K562 (cell line): ENCODE measurements at places on chromosomes 1 and 21. TPM values are rescaled to one million over a fixed set of nuclear protein-coding genes. Genes with fewer than 3 reads are reported as not detected.

DNA sequence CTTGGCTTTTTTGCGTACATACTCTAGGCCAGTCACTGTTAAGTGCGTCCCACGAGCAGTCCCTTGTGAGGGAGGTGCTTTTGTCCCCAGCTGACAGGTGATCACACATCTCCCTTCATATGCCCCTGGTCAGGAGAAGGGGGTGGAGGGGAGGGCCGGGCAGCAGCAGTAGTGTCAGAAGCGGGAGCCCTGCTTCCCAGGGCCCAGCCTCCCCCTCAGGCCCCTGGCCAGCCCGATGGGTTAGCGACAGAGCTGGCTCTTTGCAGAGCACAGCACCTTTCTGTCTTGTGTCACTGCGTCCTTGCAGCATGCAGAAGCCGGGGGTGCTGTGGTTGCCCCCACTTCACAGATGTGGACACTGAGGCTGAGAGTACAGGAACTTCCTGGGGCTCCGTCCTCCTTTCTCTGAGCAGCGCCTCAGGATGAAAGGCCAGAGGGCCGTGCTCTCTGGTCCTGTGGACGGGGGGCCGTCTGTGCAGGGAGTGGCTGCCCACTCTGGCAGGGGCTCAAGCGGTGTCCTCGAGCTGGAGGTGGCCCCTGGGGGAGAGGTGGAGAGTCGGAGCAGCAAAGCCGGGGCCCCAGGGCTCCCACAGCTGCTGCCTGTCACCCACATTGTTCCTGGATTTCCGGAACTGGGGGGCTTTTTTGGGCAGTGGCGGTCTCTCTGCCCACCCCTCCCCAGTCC is 5.9 kb downstream of the TMEM201 start:
- no peak overlapping the region for H3K27ac ChIP-seq
- DNase-seq: no peak
- peaks cover 65% of the 10 kb centered on the region; the same call in 2 of the 3 replicates for H3K36me3 ChIP-seq
- no peaks in the 10 kb centered on the region for H3K27me3 ChIP-seq
- H3K4me1 ChIP-seq: peaks cover 77% of the 10 kb centered on the region
- no peak overlapping the region for H3K4me3 ChIP-seq

DNA sequence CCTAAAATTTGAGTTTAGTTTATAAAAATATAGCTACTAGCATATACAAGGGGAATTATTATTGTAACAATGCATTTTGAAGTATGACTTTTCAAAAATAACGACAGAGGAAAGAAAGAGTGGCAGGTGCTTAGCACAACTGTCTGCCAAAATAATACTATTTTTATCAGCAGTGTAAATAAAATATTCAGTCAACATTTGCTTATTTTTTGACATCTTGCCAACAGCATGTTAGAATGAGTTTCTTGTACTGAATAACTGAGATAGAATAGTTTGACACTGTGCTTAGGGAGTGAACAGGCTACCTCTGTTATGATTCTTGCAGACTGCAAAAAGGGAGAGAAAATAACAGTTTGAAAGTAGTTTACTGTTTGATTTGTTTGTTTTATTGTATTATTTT is 909.8 kb downstream of the BRINP3 start:
- no peaks in the 10 kb centered on the region for H3K36me3 ChIP-seq
- no peak overlapping the region for H3K27ac ChIP-seq
- no peak for DNase-seq
- H3K27me3 ChIP-seq: no peaks in the 10 kb centered on the region
- H3K4me1 ChIP-seq: no peaks in the 10 kb centered on the region

DNA sequence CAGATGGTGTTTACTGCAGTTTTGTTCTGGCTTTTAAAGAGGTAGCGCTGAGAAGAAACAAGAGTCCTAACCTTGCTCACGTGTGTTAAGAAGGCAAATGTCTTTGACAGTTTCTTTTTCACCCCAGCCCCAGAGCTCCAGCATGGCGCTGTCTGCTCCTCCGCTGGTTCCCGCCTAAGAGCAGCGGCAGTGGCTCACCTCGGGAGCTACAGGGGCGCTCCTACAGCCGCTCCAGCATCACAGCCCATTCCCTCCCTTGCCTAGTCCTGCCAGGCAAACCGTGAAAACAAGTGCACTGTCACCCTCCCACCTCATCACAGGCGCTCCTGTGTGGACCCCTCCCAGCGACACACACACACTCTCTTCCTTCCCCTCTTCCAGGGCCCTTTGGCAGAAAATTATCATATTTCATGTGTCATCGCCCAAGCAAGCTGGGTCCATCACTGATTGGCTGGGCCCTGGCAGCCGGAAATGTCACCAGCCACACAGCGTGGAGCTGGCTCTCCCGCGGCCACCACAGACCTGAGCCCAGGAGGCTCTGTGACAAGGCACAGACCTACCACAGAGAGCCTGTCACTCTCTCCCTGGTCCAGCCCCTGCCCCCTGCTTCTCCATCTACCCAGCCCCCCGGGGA is 1.2 kb upstream of the HIVEP3 start:
- no peak overlapping the region for H3K27ac ChIP-seq
- peak; percentile 62 for DNase-seq
- H3K4me1 ChIP-seq: peaks cover 12% of the 10 kb centered on the region
- H3K4me3 ChIP-seq: no peak overlapping the region

GRCh38 chr21:38858812-38859205 is 53.1 kb downstream of the ETS2 start:
- peaks cover 12% of the 10 kb centered on the region for H3K4me1 ChIP-seq
- no peak overlapping the region for H3K4me3 ChIP-seq
- DNase-seq: no peak

DNA sequence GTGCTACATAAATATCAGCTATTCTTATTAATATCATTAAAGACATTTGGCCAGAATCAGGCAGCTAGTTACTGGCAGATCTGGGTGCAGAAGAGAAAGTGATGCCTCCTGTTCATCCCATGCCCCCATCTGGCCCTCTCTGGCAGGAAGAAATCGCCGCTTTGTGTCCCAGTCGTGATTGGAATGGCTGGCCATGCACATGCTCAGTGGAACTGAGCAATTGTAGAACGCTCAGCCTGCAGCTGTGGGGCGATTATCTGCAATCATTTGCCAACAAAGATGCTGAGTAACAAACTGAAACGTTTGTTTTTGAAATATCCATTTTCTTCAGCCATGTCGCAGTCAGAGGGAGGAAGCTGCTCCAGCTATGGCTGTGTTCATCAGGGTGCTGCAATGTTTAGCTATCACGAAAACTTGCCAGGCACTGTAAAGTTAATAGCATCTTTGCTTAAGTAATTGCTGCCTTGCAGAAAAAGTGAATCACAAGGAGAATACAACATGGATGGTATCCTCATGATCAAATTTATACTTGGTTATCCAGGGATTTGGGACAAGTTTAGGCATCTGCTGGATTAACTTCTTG is 36.5 kb downstream of the NGF start:
- no peak for DNase-seq
- H3K36me3 ChIP-seq: no peaks in the 10 kb centered on the region
- no peaks in the 10 kb centered on the region for H3K4me1 ChIP-seq
- H3K27ac ChIP-seq: no peak overlapping the region

Gene CELA2A
- not detected in 2 replicates for polyA plus RNA-seq

- no peak overlapping the region for H3K27ac ChIP-seq
- no peaks in the 10 kb centered on the region for H3K36me3 ChIP-seq
- H3K27me3 ChIP-seq: peaks cover 42% of the 10 kb centered on the region
- H3K4me1 ChIP-seq: no peaks in the 10 kb centered on the region
- no peak for DNase-seq
- H3K4me3 ChIP-seq: no peak overlapping the region
Measured at GRCh38 chr1:36673202-36673601, 190.5 kb upstream of the CSF3R start.

- H3K4me3 ChIP-seq: no peak overlapping the region
- H3K27ac ChIP-seq: no peak overlapping the region
- no peaks in the 10 kb centered on the region for H3K36me3 ChIP-seq
- DNase-seq: no peak
- H3K4me1 ChIP-seq: peaks cover 6% of the 10 kb centered on the region
Measured at GRCh38 chr21:35528116-35529042, 479.3 kb upstream of the RUNX1 start.

Gene MRPL9
- 110 and 115 TPM in 2 replicates for polyA plus RNA-seq

- peak within 1 kb of the TSS; percentile 68 for H3K4me3 ChIP-seq
- no peaks in the 10 kb centered on the region for H3K27me3 ChIP-seq
- H3K36me3 ChIP-seq: peaks cover 4% of the 10 kb centered on the region; the same call in 2 of the 3 replicates
- peaks cover 12% of the 10 kb centered on the region; the same call in 2 of the 3 replicates for H3K4me1 ChIP-seq
- peak; percentile 92 for DNase-seq
Measured at GRCh38 chr1:35079003-35079930, at the start of gene ZMYM1. Gene ZMYM1, plus strand, starts transcription at chr1:35079385. Its CDS starts 14,603 bp downstream, at chr1:35093988.

- H3K4me1 ChIP-seq: peaks cover 2% of the 10 kb centered on the region; the same call in 1 of the 2 replicates
- peaks cover 65% of the 10 kb centered on the region for H3K27me3 ChIP-seq
- no peaks in the 10 kb centered on the region for H3K36me3 ChIP-seq
- H3K27ac ChIP-seq: no peak overlapping the region
- H3K4me3 ChIP-seq: no peak overlapping the region
- peak; percentile 70 for DNase-seq
Measured at GRCh38 chr1:15100121-15100879, 53.2 kb upstream of the TMEM51 start.

GRCh38 chr1:228735871-228736586 is 750 bp downstream of the RHOU start:
- no peak for DNase-seq
- no peaks in the 10 kb centered on the region for H3K36me3 ChIP-seq
- no peaks in the 10 kb centered on the region for H3K4me1 ChIP-seq
- H3K27me3 ChIP-seq: peaks cover 7% of the 10 kb centered on the region; the same call in 2 of the 3 replicates

- H3K36me3 ChIP-seq: no peaks in the 10 kb centered on the region
- H3K27ac ChIP-seq: no peak overlapping the region
- H3K4me3 ChIP-seq: no peak overlapping the region
- peak; percentile 21 for DNase-seq
- peaks cover 29% of the 10 kb centered on the region for H3K27me3 ChIP-seq
- peaks cover 57% of the 10 kb centered on the region for H3K4me1 ChIP-seq
Measured at GRCh38 chr1:53091841-53092645, 30.0 kb downstream of the PODN start.

GRCh38 chr1:76351655-76352054 is 277.1 kb downstream of the ST6GALNAC3 start:
- no peak overlapping the region for H3K4me3 ChIP-seq
- no peak for DNase-seq
- H3K27me3 ChIP-seq: no peaks in the 10 kb centered on the region
- H3K4me1 ChIP-seq: no peaks in the 10 kb centered on the region
- H3K27ac ChIP-seq: no peak overlapping the region

DNA sequence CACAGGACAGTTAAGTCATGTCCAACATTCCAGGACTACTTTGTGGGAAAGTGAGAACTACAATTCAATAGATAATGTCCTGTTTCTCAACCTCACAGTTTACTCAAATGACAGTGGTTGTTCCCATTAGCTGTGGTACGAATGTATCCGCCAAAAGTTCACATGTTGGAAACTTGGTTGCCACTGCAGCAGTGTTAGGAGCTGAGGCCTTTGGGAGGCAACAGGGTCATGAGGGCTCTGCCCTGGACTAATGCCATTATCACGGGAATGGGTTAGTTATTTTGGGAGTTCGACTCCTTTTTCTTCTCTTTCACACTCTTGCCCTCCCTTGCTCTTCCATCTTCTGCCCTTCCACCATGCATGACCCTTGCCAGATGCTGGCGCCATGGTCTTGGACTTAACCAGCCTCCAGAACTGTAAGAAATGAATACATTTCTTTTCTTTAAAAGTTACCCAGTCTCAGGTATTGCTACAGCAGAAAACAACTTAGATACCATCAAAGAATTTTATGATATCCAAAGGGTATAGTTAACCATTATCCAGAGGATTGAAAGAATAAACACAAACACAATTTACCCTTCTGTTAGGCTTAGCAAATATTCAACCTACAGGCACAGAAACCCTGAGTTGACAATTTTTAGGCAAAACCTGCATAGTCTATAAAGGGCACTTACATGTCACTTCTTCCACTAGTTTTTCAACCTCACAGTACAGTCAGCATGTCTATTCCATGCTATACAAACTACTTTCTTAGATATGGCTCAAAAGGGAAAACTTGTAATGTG is 7.4 kb downstream of the BCL10 start:
- no peak for DNase-seq
- H3K36me3 ChIP-seq: peaks cover 79% of the 10 kb centered on the region
- no peak overlapping the region for H3K4me3 ChIP-seq

DNA sequence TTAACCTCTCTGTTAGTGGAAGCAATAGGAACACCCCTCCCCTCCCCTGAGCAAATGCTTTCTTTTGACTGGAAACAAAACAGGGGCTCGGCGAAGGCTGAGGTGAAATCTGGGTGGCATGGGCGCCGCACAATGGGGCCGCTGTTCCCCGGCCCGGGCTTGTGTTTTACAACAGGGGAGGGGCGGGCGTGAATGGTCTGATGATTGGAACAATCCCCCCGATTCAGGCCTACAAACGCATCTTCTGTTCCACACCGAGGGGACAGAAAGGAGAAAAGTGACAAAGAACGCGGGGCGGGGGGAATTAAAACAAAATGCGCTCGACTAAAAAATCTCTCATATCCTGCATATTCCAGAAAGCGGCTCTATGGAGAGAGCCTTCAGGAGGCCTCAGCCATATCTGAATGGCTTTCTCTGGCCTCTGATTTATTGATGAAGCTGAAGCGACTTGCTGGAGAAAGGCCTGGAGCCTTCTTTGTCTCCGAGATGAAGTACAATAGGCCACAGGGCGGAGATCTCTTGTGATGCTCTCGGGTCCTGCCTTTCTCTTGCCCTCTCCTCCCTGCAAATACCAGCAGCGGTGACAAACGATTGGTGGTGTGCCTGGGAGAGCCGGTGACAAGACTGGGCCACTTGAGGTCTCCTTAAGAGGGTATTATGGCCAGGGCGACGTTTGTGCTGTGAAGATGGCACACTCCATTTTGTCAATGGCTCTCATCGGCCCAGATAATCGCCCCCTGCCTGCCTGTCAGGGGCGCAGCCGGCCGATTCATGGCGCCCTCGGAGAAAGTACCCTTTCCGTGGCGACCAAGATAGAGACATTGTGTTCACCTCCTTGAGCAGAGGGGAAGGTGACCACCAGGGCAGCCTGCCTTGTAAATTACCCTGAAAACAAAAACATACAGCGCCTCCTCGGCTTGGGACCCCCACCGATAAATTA is 47.1 kb upstream of the OLIG2 start:
- H3K27ac ChIP-seq: no peak overlapping the region
- H3K4me1 ChIP-seq: no peaks in the 10 kb centered on the region

GRCh38 chr1:93448983-93449804 is 1.3 kb downstream of the FNBP1L start:
- H3K36me3 ChIP-seq: no peaks in the 10 kb centered on the region
- no peak overlapping the region; the same call in 2 of the 3 replicates for H3K27ac ChIP-seq
- peaks cover 18% of the 10 kb centered on the region; the same call in 2 of the 3 replicates for H3K4me1 ChIP-seq
- no peak for DNase-seq
- 0 out of 2 replicates have a peak, but pooled peaks cover 4% of the 10 kb centered on the region for H3K27me3 ChIP-seq

Gene C1QTNF12
- polyA plus RNA-seq: 1.3 and 4.3 TPM in 2 replicates

- no peak overlapping the region for H3K4me3 ChIP-seq
- DNase-seq: no peak
- no peaks in the 10 kb centered on the region for H3K4me1 ChIP-seq
- no peaks in the 10 kb centered on the region for H3K36me3 ChIP-seq
- H3K27me3 ChIP-seq: peaks cover 78% of the 10 kb centered on the region
- no peak overlapping the region for H3K27ac ChIP-seq
Measured at GRCh38 chr1:20322081-20322824, 31.6 kb downstream of the VWA5B1 start.

Gene MMEL1
- not detected in 2 replicates for polyA plus RNA-seq

Gene CAMSAP2
- polyA plus RNA-seq: 2.5 and 3.3 TPM in 2 replicates

GRCh38 chr21:39208624-39209333 is 25.5 kb upstream of the PSMG1 start:
- H3K27ac ChIP-seq: peak overlapping the region; percentile 65
- H3K36me3 ChIP-seq: peaks cover 86% of the 10 kb centered on the region
- no peak overlapping the region for H3K4me3 ChIP-seq
- H3K27me3 ChIP-seq: no peaks in the 10 kb centered on the region
- peak; percentile 67 for DNase-seq

Gene NGF
- not detected in 2 replicates for polyA plus RNA-seq

Gene ESPN
- 0.65 and 2.9 TPM in 2 replicates for polyA plus RNA-seq
